ENCODE measurements at places on chromosomes 3 and 15.

GRCh38 chr3:134294302-134295280 is 43.9 kb upstream of the RYK start:
- DNase-seq: peak; percentile 10

DNA sequence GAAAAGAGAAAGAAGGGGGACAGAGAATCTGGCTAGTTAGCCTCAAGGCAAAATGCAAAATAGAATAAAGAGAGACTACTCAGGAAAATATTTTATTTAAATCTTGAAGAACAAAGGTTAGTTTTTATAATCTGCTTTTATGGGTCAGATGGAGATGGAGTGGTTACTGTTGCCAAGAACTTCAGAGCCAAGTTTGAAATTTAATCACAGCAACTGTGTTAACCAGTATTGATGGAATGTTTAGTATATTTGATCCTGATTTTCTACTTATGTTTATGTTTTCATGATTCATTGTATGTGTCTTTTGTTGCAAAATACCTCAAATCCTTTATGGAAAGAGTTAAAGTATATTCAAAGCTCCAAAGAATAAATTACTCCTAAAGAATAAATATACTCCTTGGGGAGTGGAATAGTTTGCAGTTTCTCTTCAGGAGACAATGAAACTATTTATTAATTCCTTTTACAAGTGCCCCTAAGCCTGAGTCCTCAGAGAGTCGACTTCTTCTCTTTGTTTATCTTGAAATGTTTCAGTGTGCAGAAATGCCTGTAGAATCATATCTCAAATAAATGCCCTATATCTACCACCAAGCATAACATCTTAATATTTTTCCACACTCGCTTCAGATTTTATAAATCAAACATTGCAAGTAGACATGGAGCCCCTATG is 60.9 kb upstream of the THSD4 start:
- DNase-seq: no peak

DNA sequence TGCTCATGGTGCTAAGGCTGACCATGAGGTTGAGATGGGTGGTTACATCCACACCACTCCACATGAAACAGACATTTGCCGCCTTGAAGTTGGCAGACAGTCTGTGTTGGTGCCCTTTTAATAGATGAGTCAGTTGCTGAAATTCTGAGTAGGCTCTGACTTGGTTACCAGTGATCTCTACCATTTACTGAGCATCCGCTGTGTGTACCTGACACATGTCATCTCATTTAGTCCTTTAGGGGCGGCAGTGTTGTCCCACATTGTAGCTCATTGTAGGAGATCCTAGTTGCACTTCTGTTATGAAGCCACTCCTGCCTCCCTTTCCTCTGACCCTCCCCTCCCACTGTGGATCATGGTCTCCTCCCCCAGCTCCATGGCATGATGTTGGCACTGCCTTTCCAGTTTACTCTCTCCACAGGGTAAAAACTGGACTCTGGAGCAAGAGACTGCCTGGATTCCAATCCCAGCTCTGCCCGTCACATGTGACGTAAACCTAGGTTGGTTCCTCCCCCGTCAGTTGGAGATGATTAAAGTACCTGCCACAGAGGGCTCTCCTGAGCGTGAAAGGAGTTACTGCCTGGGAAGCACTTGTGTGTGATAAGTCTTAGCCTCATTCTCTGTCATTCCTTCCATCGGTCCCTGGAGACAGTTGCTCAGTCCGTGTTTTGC is 21.6 kb downstream of the SLCO3A1 start:
- no peak for DNase-seq

- no peak for DNase-seq
Observed at GRCh38 chr15:88636050-88636449, 2.8 kb upstream of the ISG20 start.

DNA sequence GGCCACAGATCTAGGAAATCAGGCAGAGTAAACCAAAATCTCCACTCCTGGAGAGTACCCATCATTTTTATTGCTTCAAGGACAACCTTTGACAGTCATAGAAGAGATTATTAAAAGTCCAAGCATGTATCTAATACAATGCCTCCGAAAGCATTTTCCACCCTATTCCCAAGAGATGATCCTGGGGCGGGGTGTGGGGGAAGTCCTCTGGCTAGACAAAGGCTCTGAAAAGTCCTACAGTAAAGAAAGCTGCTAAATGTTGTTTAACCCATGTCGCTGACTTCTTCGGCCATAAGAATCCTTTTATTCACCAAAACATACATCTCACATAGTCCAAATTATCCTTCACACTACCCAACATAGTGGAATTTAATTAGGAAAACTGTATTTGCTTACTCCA is 115.7 kb upstream of the STT3B start:
- DNase-seq: no peak

Measured in stimulated activated CD8-positive, alpha-beta memory T cell treated with anti-CD3 and anti-CD28 coated beads, Interleukin-7, amount 100 ng/mL, for 1 hour (primary cell).